HFFc6 (cell line): ENCODE measurements at places on chromosomes 5 and 9.

DNA sequence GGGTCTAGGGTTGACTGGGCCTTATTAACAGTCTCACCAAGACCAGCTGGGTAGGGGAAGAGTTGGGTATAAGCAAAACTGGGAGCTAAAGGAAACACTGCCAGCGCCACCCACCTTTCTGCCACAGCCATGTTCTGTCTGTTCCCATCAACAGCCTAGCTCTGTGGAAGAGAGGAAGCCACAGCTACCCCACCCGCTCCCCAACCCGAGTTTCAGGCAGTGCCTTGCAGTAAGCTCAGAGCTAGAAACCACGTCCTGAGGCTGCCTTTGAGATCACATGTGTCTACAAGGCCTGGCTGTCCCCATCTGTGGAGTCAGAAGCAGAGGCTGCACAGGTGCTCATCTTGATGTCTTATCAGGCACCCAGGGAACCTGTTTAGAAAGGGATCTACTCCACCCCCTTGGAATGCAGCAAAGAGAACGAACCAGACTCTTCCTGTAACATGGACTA lies 15.3 kb downstream of the HNRNPH1 start:
- H3K27ac ChIP-seq, result peak overlapping the region; percentile 48
- peaks cover 38% of the 10 kb centered on the region for H3K36me3 ChIP-seq
- no peak for DNase-seq
- H3K4me1 ChIP-seq, result peaks cover 38% of the 10 kb centered on the region
- no peak overlapping the region for H3K4me3 ChIP-seq

DNA sequence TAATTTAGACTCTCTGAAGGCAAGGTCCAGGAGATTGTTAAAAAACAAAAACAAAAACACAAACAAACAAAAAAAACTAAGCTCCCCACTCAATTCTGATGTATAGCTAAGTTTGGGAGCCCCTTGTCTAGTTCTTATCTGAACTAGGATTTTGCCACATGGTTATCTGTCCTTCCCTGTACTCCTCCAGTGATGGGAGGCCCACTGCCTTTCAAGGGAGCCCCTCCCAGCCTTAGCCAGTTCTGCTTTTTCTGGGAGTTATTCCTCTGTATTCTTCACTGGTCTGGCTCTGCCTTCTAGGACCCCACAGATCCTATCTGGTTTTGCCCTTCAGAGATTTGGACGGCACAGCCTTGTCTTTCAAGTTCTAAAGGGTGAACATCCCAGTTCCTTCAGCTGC lies 2.1 kb upstream of the ALDH1B1 start:
- H3K27ac ChIP-seq, result no peak overlapping the region
- H3K4me3 ChIP-seq, result no peak overlapping the region
- H3K36me3 ChIP-seq, result peaks cover 6% of the 10 kb centered on the region
- DNase-seq, result no peak

DNA sequence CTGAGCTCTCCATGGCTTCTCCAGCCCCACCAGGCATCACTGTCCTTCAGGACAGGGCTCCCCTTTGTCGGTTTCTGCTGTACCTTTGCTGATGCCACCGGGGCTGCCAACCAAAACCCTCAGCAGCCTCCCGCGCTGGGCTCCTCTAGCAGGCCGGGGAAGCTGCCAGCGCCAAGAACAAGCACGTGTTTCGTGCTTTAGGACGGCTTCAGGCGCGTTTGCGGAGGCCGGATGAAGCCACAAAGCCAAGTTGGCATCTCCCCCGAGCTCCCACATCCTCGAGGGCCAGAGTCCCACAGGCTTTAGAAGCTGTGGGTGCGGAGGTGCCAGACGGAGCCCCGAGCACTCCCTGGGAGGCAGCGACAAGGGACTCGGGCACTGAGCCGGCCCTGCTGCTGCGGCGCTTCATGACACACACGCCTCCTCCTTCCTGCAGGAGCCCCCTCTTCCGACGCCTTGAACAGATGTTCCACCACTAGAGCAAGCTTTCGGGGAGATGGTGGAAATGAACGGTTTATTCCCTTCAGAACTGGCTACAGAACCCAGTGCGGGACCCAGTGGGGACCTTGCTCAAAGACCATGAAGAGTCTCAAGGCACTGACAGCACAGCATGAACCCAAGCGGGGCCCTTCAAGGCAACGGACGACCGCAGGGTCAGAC lies 36.7 kb downstream of the SARDH start:
- DNase-seq, result no peak
- no peak overlapping the region; the same call in 1 of the 2 replicates for H3K27ac ChIP-seq
- peaks cover 1% of the 10 kb centered on the region; the same call in 1 of the 2 replicates for H3K4me1 ChIP-seq
- peaks cover 20% of the 10 kb centered on the region for H3K27me3 ChIP-seq

DNA sequence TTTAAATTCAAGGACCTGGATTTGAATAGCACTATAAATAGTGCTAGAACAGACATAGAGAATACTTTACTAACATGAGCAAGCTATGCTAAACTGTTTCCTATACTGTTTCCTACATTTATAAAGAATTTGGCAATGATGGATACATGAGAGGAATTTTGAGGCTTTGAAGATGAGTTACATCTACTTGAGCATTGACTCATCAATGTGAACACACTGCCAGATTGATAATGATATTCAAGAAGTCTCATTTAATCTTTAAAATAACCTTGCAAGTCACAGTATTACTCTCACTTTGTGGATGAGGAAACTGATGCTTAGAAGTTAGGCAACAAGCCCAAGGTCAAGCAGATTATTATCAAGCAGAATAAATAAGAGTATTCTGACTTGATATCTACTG lies 281.9 kb downstream of the DNAH5 start:
- H3K27me3 ChIP-seq, result no peaks in the 10 kb centered on the region; the same call in 1 of the 2 replicates
- H3K36me3 ChIP-seq, result no peaks in the 10 kb centered on the region
- H3K27ac ChIP-seq, result no peak overlapping the region
- no peak overlapping the region for H3K4me3 ChIP-seq

- H3K27ac ChIP-seq, result no peak overlapping the region
- H3K27me3 ChIP-seq, result no peaks in the 10 kb centered on the region
- peaks cover 6% of the 10 kb centered on the region for H3K36me3 ChIP-seq
- H3K4me1 ChIP-seq, result no peaks in the 10 kb centered on the region
Measured at GRCh38 chr5:10173716-10174115, 76.0 kb downstream of the ATPSCKMT start.

DNA sequence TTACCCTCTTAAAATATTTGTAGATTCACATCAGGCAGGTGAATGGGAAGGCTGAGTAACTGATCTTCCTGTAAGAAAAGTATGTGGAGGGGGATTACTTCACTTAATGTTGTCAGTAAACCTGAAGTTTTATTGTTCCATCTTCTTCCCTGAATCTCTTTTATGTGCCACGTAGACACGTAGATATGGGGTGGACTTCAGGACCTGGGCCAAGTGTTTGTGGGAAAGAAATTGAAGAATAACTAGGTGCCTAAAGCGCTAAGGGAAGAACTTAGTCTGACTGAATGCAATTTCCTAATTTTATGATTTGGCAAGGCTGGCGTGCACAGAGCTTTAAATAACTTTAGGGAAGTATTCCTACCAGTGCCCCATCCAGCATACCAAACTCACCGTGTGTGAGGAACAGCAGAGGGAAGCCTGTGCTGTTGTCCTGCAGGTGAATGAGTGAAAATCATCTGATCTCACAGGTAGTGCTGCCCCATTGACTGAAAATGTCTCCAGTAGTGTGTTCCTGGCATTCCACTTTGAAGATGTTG lies 323.4 kb downstream of the KDM4C start:
- H3K4me3 ChIP-seq, result no peak overlapping the region
- no peaks in the 10 kb centered on the region for H3K36me3 ChIP-seq
- H3K27ac ChIP-seq, result no peak overlapping the region
- no peak for DNase-seq

DNA sequence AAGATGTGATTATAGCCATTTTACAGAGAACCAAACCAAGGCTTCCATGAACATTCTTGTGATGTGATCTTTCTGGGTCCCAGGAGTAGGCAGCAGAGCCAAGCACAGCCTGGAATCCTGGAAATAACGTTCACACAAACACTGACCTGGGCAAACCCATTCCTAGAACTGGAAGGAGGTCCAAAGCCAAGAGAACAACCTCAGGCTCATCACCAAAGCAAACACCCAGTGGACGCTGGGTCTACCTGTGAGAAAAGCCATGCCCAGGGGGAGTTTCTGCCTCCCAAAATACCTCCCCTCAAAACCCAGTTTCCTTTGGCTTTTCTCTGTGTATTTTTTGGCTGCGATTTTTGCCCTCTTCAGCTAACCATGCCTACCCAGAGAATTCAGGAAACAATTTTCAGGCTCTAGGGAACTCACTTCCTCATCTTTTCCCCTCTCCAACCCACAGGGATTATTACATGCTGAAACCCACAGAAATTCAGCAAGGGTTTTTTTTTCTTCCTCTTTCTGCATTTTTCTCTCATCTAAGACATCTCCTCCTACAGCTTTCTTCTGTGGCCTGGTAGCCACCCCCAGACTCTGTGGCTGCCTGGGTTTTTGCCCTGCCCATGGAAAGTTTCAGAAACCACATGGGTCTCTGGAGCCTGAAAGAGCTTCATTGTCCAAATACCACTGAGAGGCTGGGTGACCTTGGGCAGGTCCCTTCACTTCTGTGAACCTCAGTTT lies 75.0 kb downstream of the TNC start:
- no peak overlapping the region for H3K4me3 ChIP-seq
- H3K27ac ChIP-seq, result no peak overlapping the region
- H3K36me3 ChIP-seq, result peaks cover 50% of the 10 kb centered on the region
- H3K4me1 ChIP-seq, result no peaks in the 10 kb centered on the region
- DNase-seq, result no peak

GRCh38 chr9:84615544-84615943 lies 54.0 kb upstream of the NTRK2 start:
- H3K36me3 ChIP-seq, result no peaks in the 10 kb centered on the region
- no peaks in the 10 kb centered on the region; the same call in 1 of the 2 replicates for H3K27me3 ChIP-seq
- H3K4me1 ChIP-seq, result no peaks in the 10 kb centered on the region
- no peak overlapping the region for H3K4me3 ChIP-seq

DNA sequence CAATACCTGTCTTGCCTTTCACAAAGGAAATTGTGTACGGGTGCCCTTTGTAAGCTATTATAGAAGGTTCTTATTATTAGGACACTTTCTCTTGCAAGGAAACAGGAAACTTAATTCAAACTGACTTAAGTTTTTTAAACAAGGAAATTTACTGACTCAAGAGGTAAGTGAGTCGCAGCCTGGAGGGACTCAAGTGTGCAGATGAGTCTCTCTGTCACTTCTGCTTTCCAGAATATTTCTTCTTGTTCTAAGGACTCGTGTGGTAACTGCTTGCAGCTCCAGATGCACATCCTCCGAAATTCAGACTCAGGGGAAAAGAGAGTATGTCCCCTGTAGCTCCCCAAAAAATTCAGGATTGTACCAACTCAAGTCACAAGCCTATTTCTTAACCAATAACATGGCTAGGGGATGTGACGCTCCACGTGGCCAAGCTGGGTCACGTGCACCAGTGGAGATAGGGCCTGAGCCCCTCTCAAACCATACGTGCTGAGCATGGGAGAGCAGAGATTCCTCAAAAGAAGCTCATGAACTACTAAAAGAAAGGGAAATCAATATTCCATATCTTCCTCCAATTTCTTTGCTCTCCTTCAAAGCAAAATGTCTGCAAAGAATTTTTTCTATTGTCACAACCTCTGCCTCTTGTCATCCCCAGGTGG lies 49.2 kb upstream of the ERCC6L2 start:
- no peak for DNase-seq
- H3K36me3 ChIP-seq, result no peaks in the 10 kb centered on the region; the same call in 1 of the 2 replicates
- H3K27ac ChIP-seq, result no peak overlapping the region
- H3K27me3 ChIP-seq, result peaks cover 2% of the 10 kb centered on the region; the same call in 1 of the 2 replicates
- no peak overlapping the region for H3K4me3 ChIP-seq

DNA sequence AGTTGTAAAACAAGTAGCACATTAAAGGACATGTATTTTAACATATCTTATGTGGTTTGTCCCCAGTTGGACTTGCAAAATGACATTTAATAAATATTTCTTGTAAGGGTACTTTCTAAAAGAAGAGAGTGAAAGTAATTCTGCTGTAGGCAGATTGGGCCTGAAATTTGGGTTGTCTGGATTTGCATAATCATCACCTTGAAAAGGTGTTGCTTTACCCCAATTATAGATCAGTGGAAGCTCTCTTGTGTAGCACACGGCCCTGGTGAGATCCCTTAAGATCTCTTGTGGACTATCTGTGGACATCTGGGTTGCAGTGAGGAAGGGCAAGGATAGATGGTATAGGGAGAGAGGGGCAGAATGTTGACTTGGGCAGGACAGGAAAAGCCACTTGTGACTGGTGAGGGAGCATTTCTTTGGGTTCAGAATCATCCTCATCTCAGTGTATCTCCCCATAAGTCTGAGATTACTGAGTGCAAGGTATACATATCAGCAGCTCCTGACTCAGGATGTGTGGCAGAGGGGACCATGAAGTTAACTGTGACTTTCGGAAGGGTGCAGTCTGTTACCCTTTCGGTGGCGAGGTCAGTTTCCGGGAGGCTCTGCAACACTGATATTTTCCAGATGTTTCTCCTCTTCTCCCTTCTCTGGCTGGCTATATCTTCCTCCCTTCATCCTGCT lies 2.0 kb upstream of the TNFAIP8 start:
- no peak overlapping the region for H3K27ac ChIP-seq
- no peaks in the 10 kb centered on the region for H3K36me3 ChIP-seq

- H3K27me3 ChIP-seq, result peaks cover 2% of the 10 kb centered on the region; the same call in 1 of the 2 replicates
- DNase-seq, result no peak
- H3K27ac ChIP-seq, result no peak overlapping the region
- H3K36me3 ChIP-seq, result peaks cover 5% of the 10 kb centered on the region; the same call in 1 of the 2 replicates
Measured at GRCh38 chr9:84513979-84514378, 155.6 kb upstream of the NTRK2 start.

DNA sequence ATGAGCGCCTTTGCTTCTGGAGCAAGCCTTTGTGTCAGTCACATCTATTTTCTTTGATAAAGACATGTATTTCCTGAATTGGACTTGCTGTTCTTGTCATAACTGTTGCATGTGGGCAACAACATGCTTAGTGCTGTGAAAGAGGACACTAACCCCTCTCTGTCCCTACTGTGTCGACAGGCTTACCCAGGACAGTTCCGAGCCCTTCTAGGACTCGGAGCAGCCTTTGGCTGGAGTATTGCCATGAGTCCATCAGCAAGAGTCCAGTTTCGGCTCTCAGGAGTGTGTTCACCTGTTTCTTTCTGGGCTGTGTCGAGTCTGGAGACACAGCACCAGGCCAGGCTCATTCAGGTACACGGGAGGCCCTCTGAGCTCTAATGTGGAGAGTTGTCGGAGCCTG lies 36.1 kb upstream of the PHF2 start:
- no peaks in the 10 kb centered on the region for H3K27me3 ChIP-seq
- DNase-seq, result no peak
- H3K4me3 ChIP-seq, result no peak overlapping the region
- H3K27ac ChIP-seq, result no peak overlapping the region

GRCh38 chr5:74850030-74850429 lies 16.2 kb downstream of the FAM169A start:
- no peak overlapping the region for H3K4me3 ChIP-seq
- peaks cover 8% of the 10 kb centered on the region; the same call in 1 of the 2 replicates for H3K4me1 ChIP-seq
- no peaks in the 10 kb centered on the region for H3K36me3 ChIP-seq
- H3K27ac ChIP-seq, result no peak overlapping the region
- no peak for DNase-seq

DNA sequence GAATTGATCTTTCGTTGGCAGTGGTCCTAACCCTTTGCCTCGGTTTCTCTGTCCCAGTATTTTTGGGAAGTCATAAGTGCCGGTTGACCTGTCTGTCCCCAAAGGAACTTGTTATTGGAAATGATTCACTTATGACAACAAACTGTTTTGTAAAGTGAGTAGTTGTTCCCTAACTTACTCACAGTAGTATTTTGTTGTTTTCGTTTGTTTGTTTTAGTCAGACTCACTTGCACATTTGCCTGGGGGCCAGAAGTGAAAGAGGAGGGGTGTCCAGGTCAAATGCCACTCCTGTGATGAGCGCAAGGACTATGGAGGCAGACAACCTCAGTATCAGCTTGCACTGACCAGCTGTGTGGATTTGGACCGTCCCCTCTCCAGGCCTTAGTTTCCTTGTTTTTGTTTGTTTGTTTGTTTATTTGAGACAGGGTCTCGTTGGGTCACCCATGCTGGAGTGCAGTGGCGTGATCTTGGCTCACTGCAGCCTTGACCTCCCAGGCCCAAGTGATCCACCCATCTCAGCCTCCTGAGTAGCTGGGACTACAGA lies 47.3 kb downstream of the ANKRD55 start:
- no peak for DNase-seq
- H3K4me1 ChIP-seq, result peaks cover 32% of the 10 kb centered on the region
- H3K27me3 ChIP-seq, result peaks cover 2% of the 10 kb centered on the region
